ENCODE measurements at places on chromosomes 3 and 15.

DNA sequence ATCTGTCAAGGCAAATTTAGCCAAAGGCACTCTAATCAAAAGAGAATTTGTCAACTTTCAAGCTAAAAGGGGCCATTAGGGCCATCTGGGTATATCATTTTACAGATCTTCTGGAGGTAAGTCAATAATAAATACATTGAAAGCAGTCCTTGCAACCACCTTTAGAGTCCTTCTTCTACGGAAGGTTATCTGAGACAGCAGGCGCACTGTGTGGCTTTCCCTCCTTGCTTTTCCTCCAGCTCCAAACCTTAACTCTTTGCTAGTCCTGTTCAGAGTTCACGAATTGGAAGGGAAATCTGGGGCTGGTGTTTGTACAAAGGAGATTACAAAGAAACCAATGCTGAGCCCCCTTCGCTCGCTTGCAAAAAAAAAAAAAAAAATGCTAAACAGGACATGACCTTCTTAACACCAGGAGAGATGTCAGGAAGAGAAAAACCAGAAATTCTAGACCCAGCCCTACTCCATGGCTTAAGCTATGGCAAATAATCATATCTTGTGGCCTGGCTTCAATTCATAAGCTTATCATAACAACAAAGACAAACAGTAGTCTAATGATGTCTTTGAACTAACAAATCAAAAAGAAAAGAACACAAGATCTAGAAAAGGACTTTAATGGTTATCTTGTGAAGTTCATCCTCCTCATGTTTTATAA lies 215.7 kb downstream of the STT3B start:
- DNase-seq: no peak

DNA sequence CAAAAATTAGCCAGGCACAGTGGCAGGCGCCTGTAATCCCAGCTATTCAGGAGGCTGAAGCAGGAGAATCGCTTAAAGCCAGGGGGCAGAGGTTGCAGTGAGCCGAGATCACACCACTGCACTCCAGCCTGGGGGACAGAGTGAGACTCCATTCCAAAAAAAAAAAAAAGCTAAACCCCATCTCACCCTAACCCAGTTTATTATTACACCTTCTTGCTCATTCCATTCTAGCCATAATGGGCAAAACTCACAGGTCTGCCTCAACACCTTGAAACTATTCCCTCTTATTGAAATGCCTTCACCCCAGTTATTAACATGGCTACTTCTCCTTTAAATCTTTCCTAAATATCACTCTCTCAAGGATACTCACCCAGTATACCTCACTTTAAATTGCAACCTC lies 4.1 kb downstream of the SETD2 start:
- DNase-seq: no peak

GRCh38 chr3:32493437-32494414 lies 8.9 kb downstream of the CMTM6 start:
- DNase-seq: no peak

- DNase-seq: no peak
These were observed 586.4 kb downstream of the GRM7 start for GRCh38 chr3:7447197-7447769.

DNA sequence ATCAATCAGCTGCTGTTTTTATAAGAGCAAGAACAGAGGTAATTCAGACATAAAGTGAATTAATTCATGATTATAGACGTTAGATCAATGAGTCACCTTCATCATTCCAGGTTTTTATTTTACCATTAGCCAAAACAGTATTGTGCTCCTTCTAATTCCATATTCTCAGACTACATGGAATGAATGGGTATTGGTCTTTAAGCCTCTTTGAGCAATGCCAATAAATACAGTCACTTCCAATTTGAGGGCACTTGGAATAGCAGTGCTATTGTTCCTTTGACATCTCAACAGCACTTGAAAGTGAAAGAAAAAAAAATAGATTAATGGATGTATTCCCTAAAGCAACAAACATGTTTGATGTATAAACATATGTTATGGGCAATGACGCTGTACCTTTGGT lies 830.9 kb upstream of the CFAP20DC start:
- no peak for DNase-seq

DNA sequence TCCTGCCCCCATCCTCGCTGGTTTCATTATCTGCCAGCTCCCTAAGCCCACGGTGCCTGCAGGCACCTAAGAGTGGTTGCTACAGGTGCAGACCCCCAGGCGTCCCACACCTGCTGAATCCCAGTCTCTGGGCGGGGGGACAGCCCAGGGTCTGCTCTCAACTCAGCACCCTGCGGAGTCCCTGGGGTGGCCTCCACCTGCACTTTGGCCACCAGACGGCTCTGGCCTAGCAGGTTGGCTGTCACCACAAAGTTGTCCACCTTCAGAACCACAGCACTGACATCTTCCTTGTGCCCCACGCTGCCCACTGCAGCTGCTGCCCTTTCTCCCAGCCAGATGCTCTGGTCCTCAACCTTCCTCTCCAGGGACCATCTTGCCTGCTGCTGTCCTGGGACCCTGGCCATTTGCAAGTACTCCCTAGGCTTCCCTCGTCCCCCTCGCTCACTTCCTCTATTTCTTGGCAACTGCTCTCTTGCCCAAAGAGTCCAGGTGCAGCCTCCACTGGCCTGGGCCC lies 34.9 kb upstream of the SNRPA1 start:
- DNase-seq: no peak

DNA sequence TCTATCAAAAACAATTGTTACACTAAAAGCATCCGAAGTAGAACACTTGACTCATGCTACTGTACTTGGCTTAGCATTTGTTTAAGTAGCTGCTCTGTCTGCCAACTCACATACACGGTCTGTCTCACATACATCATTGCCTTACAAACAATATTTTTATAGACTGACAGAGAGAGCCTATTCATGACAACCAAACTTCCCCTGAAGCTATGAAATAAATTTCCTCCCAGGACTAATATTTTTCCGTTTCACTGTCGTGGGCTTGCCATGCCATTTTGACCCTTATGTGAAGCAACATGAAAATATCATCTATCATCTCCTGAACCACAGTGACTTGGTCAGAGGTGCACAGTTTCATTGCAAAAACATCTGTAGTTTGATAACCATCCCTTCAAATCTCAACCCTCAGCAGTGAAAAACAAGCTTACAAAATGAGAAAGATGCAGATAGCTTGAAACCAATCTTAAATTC lies 66.5 kb upstream of the PYGO1 start:
- no peak for DNase-seq

DNA sequence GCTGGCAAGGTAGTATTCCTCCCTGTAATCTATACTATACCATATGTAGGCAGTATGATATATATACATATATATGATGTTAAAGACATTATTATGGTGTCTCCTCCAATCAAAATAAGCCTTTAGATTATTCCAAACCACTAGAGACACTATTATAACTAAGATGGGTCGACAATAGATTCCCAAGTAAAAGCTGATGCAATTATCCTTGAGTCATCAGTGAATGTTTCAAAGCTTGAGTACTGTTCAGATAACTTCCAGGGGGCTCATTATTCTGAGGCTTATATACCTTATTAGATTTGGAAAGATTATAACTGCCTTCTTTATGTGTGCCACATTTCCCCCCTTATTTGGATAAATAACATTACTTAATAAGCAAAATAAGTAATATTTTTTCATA lies 11.9 kb upstream of the C3orf38 start:
- DNase-seq: no peak

GRCh38 chr3:42024591-42025351 lies 62.9 kb upstream of the ULK4 start:
- no peak for DNase-seq

- DNase-seq: no peak
These were observed 114.7 kb upstream of the LINGO1 start for GRCh38 chr15:77747175-77748077.

DNA sequence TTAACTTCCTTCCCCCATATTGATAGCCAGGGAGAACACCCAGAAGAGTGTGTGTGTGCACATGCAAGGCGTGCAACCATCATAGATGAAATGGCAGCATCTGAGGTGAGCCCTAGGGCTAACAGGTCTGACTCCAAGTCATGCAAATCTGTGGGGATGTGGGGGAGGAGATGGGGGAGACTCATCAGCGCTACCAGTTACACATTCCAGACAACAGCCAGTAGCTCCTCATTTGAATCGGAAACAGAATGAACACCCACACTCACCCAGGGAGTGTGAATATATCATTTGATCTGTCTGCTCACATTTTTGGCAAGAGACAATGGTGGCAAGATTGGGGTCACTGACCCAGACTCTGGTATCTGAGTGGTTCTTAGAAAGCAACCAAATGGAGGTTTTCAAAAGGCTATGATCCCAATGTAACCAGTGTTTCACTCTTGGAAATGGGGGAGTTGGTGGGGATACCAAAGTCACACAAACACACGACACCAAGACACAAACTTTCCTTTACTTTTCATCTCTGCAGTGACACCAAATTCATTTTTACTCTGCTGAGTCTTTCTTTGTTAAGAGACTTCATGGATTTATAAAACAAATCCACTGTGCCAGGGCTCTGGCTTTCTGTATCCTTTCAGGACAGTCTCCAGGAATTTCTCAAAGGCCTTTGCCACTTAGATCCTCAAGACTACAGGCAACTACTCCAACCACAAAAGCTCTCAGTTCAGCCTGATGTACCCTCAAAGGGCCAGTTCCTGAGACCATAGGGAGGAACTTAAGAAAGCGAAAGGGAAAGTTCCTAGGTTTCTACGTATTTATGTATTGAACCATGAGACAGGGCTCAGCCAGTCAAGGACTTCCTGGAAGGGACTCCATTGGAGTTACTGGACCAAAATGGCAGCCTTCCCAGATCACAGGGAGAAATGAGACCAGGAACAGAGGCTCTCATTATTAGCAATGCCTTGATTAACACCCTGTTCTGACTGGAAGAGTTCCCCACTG lies 2.2 kb downstream of the CDCP1 start:
- no peak for DNase-seq

DNA sequence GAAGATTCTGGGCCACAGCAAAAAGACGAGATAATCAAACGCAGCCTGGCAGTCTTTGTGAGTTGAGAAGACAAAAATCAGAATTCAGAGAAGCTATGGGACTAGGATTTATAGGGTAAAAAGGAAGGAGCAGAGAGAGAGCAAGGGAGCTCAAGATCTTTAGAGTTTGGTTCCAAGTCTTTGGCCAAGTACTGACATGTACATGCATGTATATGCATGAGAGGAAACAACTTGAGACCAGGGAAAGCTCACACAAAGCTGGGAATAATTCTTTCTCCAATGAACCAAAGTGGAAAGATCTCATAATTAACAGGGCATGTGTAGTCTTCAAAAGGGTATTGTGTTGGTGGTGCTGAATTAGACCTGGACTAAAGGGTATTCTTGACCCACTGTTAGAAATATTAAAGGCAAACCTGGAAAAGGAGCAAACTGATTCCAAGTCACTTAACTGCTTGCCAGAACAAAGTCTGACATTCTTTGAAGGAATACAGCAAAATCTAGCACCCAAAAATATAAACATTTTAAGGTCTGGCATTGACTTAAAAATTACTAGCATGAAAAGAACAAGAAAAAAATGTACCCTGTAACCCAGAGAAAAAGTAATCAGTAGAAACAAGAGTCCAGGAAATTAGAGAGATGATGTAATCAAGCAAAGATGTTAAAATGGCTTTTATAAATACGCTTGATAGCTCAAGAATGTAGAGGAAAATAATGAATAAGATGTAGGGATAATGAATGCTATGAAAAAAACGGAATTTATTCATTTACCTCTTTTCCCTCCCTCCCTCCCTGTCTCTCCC lies 226.0 kb upstream of the CGNL1 start:
- no peak for DNase-seq

DNA sequence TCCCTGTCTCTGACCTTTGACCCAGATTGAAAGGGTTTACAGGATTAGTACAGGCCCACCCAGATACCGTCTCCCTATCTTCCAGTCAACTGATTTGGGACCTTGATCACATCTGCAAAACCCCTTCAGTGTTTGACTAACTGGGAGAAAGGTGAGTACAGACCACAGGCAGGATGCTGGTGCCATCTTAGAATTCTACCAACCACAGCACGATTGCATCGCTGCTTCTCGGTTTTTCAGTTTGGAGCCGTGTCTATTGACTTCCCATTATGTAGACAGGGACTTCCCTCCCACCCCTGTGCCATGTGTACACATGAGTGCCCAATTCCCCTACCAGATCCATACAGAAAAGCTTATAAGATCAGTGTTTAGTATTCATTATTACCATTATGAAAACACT lies 6.6 kb upstream of the KLF13 start:
- no peak for DNase-seq

DNA sequence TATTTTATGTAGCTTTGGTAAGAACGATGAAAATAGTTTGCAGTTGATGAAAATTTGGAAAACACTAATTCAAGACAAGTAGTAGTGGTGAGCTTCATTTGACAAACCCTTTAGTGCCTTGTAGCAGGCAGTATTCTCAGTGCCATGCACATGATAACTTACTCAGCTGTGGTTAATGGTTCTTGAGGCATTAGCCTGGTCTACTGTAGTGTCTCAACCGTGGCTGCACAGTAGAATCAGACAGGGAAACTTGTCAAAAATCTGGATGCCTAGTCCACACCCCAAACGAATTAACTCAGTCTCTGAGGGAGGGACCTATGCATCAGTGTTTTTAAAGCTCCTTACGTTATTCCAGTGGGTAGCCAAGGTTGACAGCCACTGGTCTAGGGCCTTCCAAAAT lies 45.4 kb downstream of the PSMD6 start:
- DNase-seq: no peak

DNA sequence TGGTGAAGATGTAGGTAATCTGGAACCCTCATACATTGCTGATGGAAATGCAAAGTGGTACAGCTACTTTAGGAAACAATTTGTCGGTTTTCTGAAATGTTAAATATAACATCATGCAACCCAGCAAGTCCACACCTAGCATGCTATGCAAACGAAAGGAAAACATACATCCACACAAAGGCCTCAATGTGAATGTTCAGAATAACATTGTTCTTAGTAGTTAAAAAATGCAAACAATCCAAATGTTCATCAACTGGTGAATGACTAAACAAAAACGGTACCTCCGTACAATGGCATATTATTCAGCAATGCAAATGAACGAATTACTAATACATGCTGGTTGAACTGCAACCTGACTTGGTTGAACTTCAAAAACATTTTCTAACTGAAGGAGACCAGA lies 423.3 kb upstream of the THRB start:
- DNase-seq: no peak

DNA sequence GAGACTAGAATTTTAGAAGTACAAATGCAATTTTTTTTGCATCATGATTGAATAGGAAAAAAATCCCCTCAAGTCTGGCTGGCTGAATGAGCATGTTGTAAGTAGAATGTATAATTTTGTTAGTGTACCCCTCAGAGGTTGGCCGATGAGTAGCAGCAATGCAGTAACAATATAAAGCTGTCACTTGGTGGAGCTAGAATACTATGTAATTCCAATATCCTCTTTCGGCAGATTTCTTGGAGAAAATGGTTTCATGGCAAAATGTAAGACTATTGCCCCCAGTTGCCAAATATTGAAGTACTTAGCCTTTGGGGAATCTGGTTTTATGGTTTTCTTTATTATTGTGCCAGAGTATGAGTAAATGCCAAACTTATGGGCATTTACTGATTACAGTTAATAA lies 39.8 kb upstream of the SGO1 start:
- no peak for DNase-seq
